ENCODE measurements at places on chromosomes 16 and 17.

GRCh38 chr16:66346221-66346620 lies 20.3 kb upstream of the CDH5 start:
- DNase-seq = no peak

DNA sequence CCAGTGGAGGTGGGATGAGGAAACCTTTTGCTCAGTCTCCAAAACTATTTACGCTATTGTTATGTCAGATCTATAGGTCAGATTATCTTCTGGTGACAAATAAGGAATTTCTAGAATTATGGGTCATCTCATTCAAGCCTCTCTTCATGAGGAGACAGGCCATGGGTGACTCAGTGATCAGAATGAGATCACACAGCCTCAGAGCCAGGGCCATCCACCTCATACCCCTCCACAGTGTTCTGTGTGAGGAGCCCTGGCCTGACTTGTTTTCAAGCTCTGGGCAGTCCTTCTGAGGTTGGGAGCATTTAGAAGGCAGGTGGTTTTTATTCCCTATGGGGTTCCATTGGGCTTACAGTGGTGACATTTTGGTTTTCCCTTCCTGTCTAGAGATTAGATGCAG lies 26.5 kb downstream of the YPEL2 start:
- DNase-seq = no peak

GRCh38 chr16:68466174-68466573 lies 17.9 kb upstream of the SMPD3 start:
- DNase-seq = no peak

- no peak for DNase-seq
Measured at GRCh38 chr17:69231521-69231920, 2.9 kb upstream of the ABCA10 start.

DNA sequence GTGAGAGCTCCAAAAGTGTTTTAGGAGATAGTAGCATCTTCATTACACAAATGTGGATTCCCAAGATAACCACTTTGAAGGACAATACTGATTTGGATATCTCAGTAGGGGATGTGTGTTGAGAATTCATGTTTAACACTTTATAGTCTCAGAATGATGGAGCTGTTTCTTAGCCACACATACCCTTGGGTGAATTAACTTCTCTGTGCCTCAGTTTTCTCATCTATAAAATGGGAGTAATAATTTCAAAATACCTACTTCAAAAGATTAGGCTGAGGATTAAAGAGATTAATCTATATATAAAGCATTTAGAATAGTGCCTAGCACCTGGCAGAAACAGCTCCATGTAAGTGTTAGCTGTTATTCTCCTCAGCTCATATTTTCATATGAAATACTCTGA lies 19.0 kb downstream of the LPCAT2 start:
- DNase-seq = no peak

GRCh38 chr16:71428385-71428784 lies 13.5 kb downstream of the TLE7 start:
- DNase-seq = no peak

- no peak for DNase-seq
Measured at GRCh38 chr17:69166957-69167356, 25.3 kb upstream of the ABCA6 start.

DNA sequence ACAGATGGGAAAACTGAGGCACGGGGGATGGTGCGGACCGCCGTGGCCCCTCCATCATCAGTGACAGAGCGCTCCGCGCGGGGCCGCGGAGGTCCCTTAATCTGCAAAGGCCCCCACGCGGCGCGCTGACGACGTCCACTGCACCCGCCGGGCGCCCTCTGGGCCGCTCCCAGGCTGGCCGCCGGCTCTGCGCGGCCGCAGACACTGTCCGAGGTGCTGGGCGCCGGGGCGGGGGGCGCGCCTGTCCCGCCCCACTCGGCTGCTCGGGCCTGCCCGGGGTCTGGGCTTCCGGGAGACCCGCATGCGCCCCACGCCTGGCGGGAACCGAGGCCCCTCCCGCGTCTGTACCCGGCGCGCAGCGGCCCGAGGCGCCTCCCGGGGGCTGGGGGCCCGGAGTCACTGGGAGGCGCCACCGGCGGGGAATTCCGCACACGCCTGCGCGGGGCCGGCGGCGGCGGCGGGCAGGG lies 550 bp upstream of the RNF213 start:
- no peak for DNase-seq

DNA sequence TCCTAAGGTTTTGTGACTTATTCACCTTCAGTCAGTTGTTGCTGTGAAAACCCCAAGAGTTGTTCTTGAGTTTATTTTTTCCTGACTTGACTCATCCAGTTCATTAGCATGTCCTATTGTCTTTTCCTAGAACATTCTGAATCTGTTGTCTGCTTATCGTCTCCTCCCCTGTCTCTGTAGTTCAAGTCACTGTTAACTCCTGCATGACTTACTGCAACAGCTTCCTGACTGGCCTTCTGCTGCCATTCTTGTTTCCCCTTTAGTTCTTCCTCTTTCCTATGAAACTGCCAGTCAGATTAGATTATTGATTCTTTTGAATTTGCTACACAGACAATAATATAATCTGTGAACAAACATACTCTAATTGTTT lies 161.5 kb downstream of the FTO start:
- DNase-seq = no peak

DNA sequence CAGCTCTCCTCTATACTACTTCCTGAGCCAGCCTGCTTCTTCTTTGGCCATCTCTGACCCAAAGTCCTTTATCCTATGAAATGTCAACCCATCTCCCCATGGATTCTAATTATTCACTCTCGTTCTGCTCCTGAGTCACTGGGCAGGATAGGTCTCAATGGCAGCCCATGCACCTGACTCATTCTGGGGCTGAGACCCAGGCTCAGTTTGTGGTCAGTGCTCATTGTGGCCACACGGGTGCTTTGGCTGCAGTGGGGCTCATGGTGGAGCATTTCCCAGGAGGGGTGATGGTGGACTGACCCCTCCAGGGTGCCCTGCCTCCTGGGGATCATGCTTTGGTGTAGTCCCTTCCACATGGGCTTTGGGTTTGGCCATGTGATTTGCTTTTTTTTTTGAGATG lies 154.8 kb upstream of the WSCD1 start:
- no peak for DNase-seq

DNA sequence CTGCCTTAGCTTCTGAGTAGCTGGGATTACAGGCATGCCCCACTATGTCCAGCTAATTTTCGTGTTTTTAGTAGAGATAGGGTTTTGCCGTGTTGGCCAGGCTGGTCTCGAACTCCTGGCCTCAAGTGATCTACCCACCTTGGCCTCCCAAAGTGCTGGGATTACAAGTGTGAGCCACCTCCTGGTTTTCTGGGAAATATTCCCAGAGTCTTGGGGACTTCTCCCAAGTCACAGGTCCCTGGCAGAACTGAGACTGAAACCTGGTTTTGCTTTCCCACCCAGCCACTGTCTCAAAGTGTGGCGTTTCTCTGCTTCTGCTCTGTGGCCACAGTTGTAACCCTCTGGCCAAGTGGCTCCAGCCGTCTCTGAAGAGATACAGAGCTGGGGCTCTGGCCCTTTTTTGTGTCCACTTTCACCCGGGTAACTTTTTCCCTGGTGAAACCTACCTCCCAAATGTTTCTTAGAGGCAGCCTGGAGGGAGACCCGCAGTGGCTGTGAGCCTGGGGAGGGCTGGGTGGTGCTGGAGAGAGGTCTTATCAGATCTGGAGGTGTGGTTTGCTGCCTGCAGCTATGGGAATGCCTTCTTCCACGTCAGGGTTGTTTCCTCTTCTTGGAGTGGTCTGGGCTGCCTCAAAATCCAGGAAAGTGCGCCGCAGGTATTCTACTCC lies 5.1 kb downstream of the KSR1 start:
- DNase-seq = no peak

DNA sequence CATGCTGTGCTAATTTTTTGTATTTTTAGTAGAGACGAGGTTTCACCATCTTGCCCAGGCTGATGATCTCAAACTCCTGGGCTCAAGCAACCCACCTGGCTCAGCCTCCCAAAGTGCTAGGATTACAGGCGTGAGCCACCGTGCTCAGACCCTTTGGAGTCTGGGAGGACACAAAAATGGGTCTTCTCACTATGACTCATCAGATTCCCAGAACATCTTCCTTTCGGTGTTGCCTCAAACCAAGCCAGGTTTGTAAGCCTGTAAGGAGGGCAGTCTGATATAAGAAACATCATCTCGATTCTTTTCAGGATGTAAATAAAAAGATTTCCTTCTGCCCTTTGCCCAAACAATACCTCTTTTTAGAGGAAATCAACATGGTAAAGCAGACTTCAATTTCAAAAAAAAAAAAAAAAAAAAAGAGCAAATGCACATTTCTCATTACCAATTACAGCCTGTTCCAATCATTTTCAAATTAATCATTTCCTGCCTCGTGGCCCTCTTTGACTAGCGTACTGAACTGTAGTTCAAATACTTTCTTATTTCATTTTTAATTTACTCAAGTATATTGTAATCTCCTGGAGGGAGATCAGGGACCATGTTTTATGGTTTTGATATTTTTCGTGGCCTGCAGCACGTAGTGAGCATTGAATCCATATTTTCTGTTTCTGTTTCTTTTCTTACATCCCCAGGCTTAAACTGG lies 409.6 kb downstream of the GRIN2A start:
- DNase-seq = no peak

DNA sequence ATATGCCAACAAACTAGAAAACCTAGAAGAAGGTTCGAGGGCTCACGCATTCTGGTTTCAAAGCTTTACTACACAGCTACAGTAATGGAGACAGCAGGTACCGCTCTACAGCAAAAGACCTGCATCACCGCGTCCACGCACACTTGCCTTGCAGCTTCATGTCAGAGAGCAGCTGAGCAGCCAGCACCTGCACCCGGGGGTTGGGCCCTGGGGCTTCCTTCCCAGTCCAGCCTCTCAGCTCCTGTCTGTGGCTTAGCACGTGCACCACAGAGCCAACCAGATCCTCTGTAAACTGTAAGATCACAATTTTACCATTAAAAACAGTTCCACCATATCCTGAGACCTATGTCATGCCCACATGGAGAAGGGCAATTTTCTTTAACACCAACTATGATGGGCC lies 15.3 kb downstream of the MEAK7 start:
- no peak for DNase-seq

- no peak for DNase-seq
Measured at GRCh38 chr17:48994549-48995303, 2.5 kb upstream of the IGF2BP1 start.

DNA sequence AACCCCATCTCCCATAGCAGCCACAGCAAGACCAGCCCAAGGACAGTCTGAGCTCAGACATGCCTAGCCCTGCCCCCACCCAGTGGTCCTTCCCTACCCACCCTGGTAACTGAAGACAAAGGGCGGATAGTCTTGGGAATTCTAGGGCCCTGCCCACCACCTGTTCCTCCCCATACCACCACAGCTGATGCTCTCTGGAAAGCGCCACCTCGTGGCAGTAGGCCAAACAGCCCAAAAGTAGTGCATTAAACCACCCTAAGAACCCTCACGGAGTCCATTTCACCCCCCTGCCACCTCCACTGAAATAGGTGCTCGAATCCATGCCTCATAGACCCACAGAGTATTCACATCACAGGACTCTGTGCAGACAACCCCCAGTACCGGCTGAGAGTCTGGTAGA lies 1021.4 kb downstream of the CDH8 start:
- no peak for DNase-seq

- DNase-seq = no peak
Measured at GRCh38 chr16:87304951-87305350, 12.2 kb downstream of the C16orf95 start.

- no peak for DNase-seq
Measured at GRCh38 chr17:61395983-61396585, 3.6 kb upstream of the TBX2 start.

DNA sequence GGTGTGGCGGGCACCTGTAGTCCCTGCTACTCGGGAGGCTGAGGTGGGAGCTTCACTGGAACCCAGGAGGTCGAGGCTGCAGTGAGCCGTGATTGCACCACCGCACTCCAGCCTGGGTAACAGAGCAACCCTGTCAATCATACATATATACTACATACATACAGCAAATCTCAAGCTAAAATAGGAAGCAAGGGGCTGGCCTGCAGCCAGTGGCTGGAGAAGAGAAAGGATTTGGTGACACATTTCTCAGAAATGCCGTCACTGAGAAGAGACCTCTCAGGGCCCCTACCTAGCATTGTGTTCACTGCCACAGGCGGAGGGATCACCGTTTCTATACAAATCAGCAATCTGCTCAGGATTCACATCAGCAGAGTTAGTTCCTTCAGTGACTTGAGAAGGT lies 16.9 kb downstream of the NARF start:
- no peak for DNase-seq

DNA sequence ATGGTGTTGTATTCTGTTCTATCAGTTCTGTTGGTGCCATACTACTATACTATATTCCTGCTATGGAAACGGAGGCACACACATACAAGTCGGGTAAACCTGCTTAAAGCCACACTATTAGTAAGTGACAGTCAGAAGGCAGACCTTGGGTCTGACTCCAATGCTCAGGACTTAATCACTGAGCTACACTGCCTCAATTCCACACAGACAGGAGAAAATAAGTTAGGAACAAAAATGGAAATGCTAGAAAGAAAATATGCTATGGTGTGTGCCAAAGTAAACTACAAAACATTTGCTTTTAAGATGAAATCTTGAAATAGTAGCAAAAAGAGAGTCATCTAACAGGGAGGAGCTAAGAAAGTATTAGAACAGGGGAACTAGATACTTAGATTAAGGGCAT lies 48.1 kb downstream of the MYO1D start:
- no peak for DNase-seq

DNA sequence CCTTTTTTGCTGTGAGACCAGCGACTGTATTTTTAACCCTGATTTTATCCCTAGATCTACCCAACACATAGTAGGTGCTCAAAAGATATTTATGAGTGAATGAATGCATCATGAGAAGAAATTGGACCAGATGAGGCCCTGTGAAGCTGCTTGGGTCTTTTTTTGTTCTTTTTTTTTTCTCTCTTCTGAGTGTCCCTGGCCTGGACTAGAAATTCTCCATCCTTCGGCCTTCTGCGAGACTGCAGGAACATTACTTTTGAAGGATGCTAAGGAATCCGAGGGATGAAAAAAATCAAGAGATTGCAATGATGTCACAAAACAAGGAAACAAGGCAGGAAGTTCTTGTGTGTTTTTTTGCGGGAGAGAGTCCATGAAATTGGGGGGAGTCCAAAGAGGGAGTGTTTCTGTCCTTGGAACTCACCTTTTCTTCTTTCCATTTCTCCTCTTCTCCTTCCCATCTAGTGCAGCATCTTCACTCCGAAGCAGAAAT lies 560 bp upstream of the RUSF1 start:
- no peak for DNase-seq

DNA sequence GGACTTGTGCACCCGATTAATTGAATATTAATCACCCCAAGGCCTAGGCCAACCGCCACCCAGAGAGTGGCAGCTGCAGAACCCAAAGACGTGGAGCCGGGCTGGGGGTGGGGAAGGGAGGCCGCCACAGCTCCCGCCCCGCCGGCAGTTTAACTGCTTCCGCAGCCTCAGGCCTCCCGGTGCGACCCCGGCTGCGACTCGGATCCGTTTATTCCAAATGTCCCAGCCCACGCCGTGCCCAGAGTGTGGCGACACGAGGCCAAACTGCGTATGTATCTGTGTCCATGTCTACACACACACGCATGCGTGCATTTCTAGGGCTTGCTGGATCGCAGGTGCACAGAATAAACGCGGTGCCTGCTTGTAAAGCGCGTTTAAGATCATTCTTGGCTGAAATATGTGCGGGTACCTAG lies 802 bp upstream of the TOB1 start:
- peak; percentile 50 for DNase-seq

- DNase-seq = no peak
Measured at GRCh38 chr16:87495578-87496446, 3.0 kb upstream of the ZCCHC14 start.

GRCh38 chr17:55144518-55144917 lies 120.2 kb upstream of the HLF start:
- DNase-seq = no peak

GRCh38 chr16:57976331-57976796 lies 5.4 kb upstream of the CNGB1 start:
- DNase-seq = no peak

GRCh38 chr17:4318596-4318995 lies 47.9 kb downstream of the UBE2G1 start:
- no peak for DNase-seq

Measured in brain pericyte (primary cell).